Stimulated activated CD8-positive, alpha-beta memory T cell treated with anti-CD3 and anti-CD28 coated beads, Interleukin-2, amount 100 ng/mL, for 48 hours (primary cell): ENCODE measurements at places on chromosomes 5 and 9.

DNA sequence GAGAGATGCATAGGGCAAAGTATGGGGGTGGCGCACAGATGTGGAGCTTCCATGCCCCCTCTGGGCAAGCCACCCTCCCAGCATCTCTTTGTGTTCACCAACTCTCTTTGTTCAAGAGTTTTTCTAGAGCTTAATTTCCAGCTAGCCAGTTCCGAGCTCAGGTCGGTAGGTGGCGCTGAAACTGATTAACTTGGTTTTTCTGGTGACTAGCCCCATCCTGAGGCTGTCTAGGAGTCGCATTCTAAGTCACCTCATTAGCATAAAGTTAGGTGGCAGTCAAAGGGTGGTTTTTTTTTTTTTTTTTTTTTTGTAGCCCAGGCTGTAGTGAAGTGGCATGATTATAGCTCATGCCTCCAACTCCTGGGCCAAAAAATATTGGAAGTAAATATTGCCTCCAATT is 476.4 kb downstream of the KDM4C start:
- peak; percentile 36 for DNase-seq

DNA sequence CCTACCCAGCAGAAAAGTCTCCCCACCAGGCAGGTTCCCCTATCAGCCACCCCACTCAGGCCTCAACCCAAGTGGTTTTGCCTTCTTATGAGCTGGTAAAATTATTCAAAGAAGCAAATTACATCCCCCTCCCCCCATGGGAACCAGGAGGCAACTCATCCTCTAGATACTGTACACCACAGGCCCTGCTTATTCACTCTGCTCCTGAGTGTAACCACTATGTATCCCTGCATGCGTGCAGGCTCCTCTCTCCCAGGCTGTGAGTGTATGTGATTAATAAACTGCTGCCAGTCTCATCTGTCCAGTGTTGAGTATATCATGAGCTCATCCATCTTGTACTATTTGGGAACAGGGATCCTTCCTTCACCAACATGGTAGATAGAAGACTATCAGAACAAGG is 8.6 kb downstream of the KCTD16 start:
- no peak for DNase-seq

- no peak for DNase-seq
Observed at GRCh38 chr9:108860764-108861163, 1.3 kb upstream of the ACTL7A start.

GRCh38 chr5:170861667-170861916 is 226 bp upstream of the RANBP17 start:
- no peak for DNase-seq

- no peak for DNase-seq
Observed at GRCh38 chr5:56482363-56482762, 249.2 kb upstream of the ANKRD55 start.

- DNase-seq: no peak
Observed at GRCh38 chr5:40572937-40573336, 106.8 kb upstream of the PTGER4 start.

DNA sequence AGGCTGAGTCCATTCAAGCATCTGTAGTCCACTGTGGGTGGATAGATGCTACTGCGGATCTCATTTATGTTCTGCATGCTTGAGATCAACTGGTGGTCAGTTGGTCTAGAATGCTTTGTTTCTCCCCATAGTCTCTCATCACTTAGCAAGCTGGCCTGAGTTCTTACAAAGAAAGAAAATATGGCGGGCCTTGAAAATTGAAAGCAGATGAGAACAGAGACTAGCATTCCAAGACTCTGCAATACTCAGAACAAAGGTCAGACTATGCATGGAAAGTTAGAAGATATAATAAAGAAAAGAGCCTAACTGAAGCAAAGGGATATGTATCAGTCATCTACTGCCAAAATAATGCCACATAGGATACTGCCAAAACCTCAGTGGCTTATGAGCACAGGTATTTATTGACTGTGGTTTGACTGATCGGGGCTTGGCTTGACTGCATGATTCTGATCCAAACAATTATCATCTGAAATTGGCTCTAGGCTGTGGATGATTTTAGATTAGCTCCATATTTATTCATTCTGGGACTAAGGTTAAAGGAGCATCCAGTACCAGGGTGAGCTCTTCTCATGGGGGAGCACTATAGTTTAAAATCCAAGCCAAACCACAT is 258.9 kb downstream of the TAF11L14 start:
- no peak for DNase-seq

DNA sequence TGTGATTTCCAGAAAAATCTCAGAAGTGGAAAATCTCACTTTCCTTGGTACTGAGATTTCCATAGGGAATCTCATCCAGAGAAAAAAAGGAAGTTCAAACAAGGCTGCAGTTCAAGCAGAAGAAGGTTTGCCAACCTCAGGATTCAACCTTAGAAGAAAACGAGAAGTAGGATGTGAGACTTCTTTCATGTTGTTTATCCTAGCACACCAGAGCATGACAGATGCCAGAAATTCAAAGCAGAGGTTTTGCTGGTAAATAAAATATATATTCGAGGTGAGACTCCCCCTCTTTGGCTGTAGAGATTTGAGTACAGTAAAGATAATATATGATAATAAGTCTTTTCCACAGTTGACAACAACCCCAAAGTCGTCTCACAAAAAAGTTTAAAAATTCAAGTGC is 116.9 kb upstream of the SMC2 start:
- no peak for DNase-seq
